ENCODE measurements at places on chromosomes 12 and 14.

- peak; percentile 58 for DNase-seq
These were observed 26.7 kb upstream of the YBX3 start for GRCh38 chr12:10749700-10750384.

- no peak for DNase-seq
These were observed 6.1 kb upstream of the NUAK1 start for GRCh38 chr12:106144847-106145246.

GRCh38 chr14:45261209-45261608, 8.2 kb upstream of the MIS18BP1 start:
- no peak for DNase-seq

DNA sequence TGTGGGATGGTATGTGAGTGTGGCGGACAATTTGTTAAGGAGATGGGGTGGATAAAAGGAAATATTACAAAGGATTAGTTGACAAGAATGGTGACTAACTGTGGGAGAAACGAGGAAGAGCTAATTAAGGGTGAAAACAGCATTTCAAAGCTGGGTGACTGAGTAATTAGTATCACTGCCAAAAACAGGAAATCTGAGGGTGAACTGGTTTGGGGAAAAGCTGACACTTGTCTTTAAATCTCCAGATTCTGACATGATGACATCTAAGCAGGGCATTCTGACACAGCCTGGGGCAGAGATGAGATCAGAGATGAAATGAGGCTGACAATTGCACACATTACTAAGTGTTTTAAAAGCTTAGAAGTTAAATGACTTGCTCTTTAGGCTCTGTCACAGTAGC, 42.4 kb upstream of the CCDC175 start:
- no peak for DNase-seq

GRCh38 chr12:86148071-86148470, 108.1 kb downstream of the MGAT4C start:
- DNase-seq, result no peak

DNA sequence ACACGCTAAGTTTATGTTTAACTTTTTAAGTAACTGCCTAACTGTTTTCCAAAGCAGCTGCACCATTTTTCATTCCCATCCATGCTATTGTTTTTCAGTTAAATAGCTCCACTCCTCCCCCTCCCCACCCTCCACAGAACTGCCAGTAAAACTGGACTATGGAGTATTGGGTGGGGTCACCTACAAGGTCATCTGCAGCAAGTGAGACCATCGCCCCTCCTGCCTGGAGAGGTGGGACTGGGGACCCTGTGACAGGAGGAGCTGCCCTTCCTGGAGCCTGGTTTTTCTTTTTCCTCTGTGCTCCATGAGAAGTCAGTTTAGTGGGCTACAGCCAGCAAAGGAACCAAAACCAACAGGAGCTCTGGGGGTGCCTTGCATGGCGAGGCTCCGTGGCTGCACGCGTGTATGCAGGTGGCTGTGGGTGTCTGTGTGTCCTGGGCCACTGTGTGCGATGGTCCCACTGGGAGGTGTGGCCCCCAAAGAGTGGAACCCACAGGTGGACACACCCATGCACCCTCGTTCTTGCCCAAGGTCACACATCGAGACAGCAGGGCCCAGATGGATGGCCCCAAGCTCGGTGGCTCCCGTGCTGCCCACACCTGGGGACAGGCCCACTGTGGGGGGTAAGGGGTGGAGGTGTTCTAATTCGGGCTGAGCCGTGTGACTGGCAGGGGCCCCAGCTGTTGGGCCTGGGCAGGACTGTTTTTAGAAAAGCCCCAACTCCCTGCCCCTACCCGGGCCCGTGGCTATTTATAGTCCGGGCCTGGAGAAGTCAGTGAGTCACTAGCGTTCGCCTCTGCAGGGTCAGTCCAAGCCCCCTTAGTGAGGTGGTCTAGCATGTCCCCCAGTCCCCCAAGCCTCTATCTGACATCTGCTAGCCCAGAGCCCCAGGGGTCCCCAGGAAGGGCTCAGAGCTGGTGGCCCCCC, 2.3 kb upstream of the ADSS1 start:
- no peak for DNase-seq

GRCh38 chr14:68461086-68461485, 331.8 kb downstream of the ZFP36L1 start:
- DNase-seq, result no peak

DNA sequence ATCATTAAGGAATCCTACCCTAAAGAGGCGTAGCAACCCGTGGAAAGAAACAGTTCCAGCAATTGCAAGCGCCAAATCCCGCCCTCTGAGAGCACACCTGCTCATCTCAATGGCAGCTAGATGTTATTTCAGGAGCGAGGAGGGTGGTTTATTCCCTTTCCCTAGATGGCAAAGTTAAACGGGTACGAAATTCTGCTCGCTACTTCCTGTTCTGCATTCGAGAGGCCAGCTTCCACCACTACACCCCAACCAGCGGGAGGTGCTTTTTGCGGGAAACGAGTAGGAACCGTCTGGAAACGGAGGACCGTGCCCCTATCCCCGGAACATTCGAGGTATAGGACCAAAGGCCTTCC, 536 bp downstream of the VPS29 start:
- DNase-seq, result no peak

DNA sequence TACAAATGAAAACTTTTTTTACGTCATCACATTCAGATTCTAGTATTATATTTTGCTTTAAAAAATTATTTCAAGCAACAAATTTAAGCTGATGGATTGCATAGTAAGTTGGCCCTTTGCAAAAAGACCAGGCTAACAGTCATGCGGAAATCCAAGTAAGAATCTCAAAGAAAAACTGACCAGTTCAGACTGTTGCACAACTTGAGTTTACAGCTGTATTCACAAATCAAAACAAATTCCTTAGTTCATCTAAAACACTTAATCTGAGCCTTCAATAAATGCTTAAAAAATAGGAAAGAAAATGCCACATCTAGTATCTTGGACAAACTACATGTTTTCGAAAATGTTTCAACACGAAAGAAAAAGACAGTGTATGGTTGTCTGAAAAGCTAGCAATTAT, 847 bp downstream of the CCDC59 start:
- no peak for DNase-seq

DNA sequence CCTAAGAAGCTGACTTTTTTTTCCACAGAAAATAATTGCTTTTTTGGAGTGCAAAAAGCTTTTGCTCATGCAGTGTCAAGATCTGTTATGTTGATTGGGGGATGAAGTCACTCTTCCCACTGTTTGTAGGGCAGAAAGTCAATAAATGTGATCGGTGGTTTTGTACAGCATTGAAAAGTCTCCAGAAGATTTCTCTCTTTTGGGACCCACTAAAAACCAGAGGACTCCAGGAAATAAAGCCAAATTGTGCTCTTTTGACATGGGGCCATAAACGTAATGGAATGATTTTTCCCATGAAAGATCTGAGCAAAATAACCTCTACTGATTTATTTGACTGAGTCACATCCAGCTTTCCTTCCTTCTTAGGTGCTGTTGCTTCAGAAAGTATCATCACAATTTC, 122.5 kb downstream of the SNAPC1 start:
- DNase-seq, result no peak

DNA sequence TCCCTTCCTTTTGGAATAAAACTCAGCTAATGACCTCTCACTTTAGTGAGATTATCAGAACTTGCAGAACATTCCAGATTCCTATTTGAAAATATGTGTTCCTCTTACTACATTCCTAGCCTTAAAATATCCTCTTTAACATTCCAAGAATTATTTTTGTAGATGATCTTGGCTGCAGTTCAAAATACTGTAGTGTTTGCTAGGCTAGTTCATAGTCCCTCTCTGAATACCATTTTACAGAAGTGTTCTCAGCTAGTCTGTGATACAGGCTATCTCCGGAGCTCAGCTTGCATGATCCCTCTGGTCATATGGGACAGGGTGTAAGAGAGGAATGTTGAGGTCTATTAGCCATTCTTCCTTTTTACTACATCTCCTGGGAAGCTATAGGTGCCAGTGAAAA, 17.6 kb upstream of the GPR33 start:
- DNase-seq, result no peak

- no peak for DNase-seq
These were observed 9.8 kb downstream of the MSI1 start for GRCh38 chr12:120359128-120359527.

DNA sequence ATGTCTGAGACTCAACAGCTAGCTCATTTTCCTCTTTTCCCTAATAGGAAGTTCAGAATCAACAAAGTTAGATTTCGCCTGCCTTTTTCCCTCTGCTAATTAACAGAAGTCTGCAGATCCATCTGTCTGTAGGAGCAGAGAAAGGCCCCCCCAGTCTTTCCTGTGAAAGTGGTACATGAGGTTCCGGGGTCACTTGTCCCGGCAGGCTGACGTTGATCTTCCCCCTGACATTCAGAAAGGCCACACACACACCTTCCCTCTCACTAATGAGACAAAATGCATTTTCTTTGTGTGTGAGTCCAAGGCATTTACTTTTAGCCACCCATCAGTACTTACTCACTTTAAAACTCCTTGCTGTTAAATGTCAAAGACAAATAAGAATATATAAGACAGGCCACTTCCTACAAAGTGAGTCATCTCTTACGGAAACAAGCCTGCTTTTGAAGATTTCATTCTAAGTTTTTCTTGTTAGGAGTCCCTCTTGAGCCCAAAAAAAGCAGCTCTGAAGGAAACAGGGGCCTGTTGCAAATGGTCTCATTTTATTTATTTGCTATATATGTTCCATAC, 138.7 kb downstream of the TTC7B start:
- no peak for DNase-seq

DNA sequence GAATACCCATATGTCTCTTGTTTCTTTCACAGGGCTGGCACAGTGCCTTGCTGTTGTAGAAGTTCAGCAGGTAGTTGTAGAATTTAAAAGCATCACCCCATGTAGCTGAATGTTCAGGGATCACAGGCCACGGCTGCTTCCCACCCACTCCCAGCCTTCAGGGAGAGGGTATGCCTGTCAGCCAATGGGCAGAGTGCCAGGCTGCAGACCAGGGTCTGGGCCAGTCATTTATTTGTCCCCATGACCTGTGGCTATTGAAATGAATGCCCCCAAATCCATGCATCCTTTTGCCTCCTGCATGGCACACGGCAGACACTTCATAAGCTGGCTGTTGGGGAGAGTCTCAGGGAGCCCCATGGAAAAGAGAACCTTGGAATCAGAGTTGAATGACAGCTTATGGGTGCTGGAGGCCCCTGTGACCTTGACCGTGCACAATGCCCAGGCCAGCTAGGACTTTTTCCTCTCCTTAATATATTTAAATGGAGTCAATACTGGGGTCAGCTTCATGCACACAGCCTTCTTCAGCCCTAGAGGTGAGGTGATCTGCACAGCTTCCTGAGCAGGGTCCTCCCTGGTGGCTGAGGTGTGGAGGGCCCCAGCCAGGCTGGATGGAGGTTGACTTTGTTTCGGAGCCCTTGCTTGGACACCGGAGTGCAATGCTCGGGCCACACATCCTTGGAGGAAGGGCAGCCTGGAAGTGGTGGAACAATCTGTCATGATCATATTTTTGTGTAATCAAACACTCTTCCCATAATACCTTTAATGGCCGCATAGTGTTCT, 45.3 kb downstream of the PRMT8 start:
- DNase-seq, result no peak

- DNase-seq, result no peak
These were observed 381.2 kb downstream of the BCL11B start for GRCh38 chr14:98890556-98891340.

- DNase-seq, result no peak
These were observed 28.6 kb downstream of the PACS2 start for GRCh38 chr14:105343194-105343593.

DNA sequence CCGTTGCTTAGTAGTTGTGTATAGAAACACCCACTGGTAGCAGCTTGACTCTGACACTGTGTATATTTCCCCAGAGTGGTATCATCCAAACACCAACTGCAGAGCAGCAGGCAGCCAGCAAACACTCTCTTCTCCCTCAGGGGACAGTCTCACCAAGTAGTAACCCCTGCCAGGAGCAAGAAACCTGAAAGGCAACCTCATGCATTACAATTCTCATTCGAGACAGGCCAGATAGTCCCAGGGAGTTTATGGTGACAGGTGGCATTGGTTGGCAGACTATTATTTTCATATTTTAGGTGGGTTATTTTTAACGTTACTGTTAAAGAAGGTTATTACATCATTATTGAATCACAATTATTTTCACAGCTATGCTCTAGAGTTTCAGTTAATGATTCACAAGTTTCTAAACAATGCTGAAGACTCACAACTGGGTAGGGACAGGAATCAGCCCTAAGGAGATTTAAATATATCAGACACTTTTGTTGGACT, 222.8 kb downstream of the EGLN3 start:
- no peak for DNase-seq

DNA sequence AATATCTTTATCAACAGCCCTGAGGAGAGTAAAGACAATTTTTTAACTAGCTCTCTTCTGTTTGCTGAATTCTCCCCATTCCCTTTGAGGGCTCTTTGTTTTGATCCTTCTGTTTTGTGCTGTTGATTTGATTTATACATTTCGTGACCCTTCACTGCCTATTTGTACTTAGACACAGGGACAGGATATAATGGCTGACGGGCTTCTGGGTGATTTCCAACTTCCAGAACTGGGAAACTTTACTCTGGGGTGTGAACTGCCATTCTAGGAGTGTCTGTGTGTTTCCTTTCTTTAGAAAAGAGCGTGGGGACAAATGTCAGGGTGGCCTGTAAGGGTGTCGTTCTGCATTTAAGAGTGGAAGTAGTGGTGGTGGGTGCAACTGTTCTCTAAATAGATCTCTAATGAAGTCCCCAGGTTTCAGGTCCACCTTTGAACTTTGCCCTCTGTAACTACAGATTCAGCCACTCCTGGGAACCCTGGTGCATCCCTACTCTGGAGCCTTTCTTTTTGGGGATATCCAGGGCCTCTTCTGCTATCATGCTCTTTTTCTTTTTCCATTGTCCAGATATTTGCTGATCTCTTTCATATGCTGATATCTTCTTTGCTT, 22.3 kb upstream of the SSPN start:
- no peak for DNase-seq

- no peak for DNase-seq
These were observed 775.7 kb downstream of the SLC6A15 start for GRCh38 chr12:84136862-84137367.

DNA sequence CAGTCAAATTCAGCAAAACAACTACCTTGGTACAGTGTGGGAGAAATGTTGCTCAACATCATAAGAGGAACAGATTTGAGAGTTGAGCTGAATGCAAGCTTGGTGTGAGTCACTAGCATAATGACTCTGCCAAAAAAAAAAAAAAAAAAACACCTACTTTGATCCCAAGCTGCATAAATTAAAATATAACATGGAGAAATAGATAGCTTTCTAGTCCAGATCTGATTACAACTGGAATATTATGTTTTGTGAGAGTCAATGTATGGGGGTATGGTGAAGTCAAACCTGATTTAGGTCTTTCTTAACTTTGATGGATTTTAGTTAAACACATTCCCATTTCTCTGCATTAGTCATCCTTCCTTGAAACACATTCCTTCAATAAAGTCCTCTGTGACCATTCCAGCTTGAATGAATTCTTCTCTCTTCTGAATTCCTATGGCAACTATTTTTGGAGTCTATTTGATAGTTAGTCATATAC, 188.1 kb downstream of the SLC5A8 start:
- DNase-seq, result no peak

GRCh38 chr14:54947230-54947629, 44.6 kb upstream of the GCH1 start:
- no peak for DNase-seq

GRCh38 chr14:60188115-60188514, 22.9 kb upstream of the DHRS7 start:
- no peak for DNase-seq

- DNase-seq, result no peak
These were observed 9.1 kb upstream of the NR1H4 start for GRCh38 chr12:100464529-100464928.

- DNase-seq, result no peak
These were observed 591.5 kb downstream of the TRHDE start for GRCh38 chr12:72863671-72864070.
